ENCODE measurements at places on chromosomes 5 and 9.

DNA sequence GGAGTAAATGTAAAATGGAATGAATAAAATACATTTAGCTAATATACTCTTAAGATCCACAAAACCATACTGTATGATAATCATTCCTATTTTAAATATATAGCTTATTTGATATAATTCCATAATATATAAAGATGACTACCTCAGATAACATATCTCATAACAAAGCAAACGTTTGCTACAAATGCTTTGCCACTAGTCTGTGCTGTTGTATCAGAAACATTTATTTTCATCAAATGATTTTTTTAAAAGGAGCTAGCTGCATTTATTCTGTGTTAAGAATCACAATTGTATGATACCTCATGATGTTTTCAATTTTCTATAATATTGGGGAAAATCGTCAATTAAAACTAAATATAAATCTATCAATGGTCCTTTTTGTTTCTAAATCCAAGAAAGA is 567.2 kb downstream of the PTPRD start:
- peak; percentile 32 for DNase-seq

DNA sequence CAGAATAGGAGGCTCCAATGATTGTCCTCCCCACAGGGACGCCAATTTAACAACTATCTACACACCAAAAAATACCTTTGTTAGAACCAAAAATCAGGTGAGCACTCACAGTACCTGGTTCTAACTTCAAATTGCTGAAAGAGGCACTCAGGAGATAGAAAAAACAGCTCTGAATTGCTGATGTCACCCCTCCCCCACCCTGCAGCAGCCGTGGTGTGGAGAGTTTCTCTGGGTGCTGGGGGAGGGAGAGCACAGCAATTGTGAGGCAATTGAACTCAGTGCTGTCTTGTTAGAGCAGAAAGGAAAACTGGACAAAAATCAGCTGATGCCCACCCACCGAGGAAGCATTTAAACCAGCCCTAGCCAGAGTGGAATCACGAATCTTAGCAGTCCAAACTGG is 41.8 kb downstream of the TNFSF8 start:
- no peak for DNase-seq

DNA sequence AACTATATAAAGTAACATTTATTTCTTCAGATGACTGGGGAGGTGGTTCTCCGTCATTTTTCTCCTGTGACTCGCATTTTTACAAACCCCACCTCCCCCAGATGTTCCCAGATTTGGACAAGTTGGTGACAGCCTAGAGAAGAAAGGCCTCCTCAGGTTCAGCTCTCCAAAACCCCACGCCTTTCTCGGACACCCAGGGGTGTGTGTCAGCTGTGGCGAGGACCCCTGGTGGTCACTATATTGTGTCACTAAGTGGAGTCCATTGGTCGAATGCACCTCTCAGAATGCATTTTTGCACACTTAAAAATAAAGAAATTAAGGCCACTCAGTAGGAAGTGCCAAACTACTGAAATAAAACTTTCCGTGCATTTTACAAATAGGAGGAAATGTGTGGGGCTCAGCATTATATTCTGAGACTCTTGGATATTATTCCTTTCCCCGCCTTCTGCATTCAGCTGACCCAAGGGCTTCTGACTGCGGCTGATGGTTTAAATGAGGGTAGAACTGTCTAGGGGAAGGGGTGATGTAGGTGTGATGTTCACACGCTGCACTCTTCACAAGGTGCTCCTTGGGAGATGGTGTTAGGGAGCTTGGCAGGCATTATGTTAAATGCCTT is 47.6 kb downstream of the ACO1 start:
- no peak for DNase-seq

GRCh38 chr5:167063788-167064187 is 1227.7 kb upstream of the WWC1 start:
- DNase-seq: no peak

Data from NCI-H2081 treated with DMSO at 0.1 percent for 48 hours (cell line).